Activated CD4-positive, CD25-positive, alpha-beta regulatory T cell treated with anti-CD3 and anti-CD28 coated beads, Interleukin-2, amount 50 U/mL, for 16 hours (primary cell): ENCODE measurements at places on chromosomes 2 and 18.

- DNase-seq = no peak
These were observed 59.7 kb downstream of the MYO3B start for GRCh38 chr2:170237572-170238120.

DNA sequence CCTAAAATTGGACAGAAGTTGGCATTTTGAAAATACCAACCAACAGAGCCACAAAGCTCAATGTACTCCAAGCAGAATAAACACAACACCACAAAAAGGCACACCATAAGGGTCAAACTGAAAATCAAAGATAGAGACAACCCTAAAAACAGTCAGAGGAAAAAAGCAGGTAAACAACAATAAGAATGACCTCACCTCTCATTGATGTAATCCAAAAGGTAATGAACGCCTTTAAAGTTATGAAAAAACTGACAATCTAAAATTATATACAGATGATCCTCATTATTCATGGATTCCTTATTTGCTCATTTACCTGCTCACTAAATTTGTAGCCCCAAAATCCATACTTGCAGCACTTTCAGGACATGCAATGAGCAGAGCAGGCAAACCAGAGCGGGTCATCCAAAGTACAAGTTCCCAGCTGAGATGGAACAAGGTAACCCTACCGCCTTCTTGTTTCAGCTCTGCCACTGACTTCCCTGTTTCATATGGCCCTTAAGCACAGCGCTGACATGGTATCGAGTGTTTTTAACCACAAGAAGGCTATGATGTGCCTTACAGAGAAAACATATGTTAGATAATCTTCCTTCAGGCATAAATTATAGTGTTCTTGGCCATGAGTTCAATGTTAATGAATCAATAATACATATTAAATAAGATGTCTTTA lies 17.0 kb downstream of the RTN4 start:
- no peak for DNase-seq

GRCh38 chr2:168635065-168635577 lies 167.3 kb upstream of the NOSTRIN start:
- DNase-seq = no peak

- no peak for DNase-seq
These were observed 70.8 kb upstream of the GATA6 start for GRCh38 chr18:22098563-22098989.

GRCh38 chr2:59066787-59067399 lies 825.8 kb upstream of the FANCL start:
- no peak for DNase-seq

DNA sequence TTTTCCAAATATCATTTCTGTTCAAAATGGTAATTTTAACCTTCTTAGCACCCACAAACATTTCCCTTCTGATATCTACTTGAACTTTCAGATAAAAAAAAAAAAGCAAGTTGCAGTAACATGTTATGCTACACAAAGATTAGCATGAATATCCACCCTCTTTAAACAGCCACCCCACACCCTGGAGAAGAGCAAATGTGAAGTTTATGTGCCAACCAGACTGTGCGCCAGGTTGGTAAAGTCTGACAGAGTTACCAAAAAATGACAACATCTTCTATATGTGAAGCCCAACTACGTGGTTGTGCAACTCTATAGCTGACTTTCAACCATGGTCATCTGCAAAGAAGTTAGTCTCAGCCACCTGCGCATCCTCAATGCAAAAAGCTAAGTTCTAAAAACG lies 62.6 kb downstream of the BCL11A start:
- DNase-seq = no peak

DNA sequence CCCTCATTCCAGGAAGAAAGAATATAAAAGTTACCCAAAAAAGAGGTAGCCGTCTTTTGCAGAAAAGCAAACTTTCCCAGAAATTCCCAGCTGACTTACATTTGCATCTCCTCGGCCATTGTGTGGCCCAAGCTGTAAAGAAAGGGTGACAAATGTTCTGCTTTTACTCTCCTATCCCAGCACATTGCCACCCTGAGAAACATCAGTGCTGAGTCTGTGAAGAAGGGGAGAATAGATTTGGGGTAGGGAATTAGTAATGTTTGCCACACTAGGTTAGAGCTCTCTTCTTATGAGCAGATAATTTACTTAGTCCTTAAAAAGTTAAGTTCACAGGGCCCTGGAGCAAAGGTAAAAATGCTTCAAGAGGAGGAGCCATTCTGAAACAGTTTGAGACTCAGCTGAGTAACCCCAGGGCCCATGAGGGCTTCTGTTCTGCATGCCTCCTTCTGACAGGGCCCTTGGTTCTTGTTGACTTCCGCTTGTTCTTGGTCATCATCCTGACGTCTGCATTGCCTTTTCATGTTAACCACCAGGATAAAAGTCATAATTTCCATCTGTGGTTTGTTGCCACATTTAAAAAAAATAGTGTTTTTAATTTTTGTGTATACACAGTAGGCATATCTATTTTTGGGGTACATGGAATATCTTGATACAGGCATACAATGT lies 550.7 kb downstream of the RNF144A start:
- DNase-seq = no peak

DNA sequence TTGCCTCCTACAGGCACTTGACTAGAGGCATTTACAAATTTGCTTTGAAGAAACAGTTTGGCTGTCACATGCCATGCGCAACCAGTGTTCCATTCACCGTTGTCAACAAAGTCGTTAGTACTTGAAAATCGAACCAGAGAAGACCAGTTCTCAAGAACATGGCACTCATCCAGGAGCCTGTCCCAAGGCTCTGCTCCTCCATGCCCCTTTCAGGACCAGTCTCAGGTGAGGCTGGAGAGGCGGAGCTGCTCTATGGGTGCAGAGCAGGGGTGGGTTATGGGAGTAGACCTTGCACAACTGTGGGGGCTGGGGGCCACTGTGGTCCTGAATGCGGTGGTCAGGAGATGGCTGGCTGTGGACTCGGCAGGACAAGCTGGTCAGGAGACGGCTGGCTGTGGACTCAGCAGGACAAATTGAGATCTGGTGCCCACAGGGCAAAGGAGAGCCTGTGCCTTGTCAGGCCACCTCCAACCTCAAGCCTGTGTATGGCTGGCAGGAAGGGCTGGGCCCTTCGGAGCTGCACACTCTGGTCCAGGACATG lies 12.3 kb upstream of the ATP9B start:
- no peak for DNase-seq

GRCh38 chr18:56977309-56977708 lies 169.6 kb upstream of the BOD1L2 start:
- DNase-seq = no peak

GRCh38 chr2:217990791-217991465 lies 11.9 kb downstream of the TNS1 start:
- no peak for DNase-seq

- no peak for DNase-seq
These were observed 165.4 kb downstream of the RBM43 start for GRCh38 chr2:151096235-151096634.

DNA sequence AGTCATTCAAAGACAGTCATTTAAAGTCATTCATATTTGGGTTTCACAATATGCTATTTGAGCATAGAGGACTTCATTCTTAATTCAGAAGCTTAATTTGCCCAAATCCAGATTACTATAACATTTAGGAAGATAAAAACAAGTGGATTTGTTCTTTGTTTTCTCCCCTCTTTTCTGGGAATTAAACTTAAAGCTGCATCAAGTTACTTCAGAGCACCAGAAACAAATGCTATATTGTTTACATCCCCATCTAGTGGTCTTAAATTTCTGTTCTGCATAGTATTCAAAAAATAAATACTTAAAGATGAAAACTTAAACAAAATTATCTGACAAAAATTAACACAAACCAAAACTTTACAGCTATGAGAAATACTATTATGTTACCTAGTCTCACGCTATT lies 34.7 kb upstream of the MARCHF7 start:
- DNase-seq = no peak

- DNase-seq = no peak
These were observed 43.4 kb downstream of the MRO start for GRCh38 chr18:50776383-50776782.

GRCh38 chr2:102481931-102482330 lies 8.9 kb downstream of the SLC9A4 start:
- no peak for DNase-seq

- DNase-seq = no peak
These were observed 378.1 kb downstream of the RBM43 start for GRCh38 chr2:150883613-150883895.

- no peak for DNase-seq
These were observed 51.5 kb upstream of the CNGA3 start for GRCh38 chr2:98294711-98295110.

DNA sequence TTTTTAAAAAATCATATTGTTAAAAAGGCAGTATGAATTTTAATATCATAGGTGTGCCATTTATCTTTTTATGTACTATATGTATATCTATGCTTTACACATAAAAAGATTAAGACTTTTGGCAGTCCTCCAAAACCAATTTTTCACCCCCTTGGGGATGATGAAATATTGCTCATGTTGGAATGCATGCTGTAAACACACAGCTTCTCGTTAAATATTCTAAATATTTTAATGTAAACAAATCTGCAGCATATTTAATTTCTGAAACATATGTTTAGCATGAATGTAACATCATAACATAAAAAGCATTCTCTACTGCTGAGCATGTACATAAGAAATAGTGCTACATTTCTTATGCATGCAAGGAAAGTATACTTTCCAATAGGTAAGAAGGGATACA lies 484.3 kb upstream of the LRATD1 start:
- DNase-seq = no peak

DNA sequence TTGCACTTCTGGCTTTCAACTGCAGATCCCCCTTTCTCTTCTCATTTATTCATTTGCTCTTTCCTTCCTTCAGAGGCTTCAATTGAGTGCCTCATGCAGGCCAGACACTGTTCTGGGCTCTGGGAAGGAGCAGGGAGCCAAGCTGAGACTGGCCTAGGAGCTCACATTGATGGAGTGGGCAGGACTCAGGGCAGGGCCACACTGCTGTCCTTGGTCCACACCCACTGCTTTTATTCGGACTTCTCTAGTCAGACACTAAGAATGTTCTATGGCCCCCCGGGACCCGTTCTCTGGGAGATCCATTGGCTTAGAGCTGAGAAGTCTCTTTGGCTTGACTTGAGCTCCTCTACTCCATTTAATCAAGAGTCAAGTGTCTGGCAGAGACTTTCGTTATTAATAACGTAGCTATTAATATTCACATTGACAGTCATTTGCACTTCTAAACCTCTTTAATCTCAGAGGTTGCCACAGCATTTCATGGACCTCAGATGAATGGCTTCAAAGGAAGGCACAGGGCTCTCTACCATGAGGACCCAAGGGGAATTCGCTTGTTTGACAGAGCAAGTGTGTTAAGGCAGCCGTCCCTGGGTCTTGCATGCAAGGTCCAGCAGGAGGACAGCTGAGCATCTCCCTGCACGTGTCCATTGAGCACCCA lies 20.1 kb downstream of the SH3RF3 start:
- no peak for DNase-seq
